ENCODE measurements at places on chromosomes 16 and 17.

GRCh38 chr17:44919411-44919810, 4.1 kb upstream of the GFAP start:
- no peak for DNase-seq

DNA sequence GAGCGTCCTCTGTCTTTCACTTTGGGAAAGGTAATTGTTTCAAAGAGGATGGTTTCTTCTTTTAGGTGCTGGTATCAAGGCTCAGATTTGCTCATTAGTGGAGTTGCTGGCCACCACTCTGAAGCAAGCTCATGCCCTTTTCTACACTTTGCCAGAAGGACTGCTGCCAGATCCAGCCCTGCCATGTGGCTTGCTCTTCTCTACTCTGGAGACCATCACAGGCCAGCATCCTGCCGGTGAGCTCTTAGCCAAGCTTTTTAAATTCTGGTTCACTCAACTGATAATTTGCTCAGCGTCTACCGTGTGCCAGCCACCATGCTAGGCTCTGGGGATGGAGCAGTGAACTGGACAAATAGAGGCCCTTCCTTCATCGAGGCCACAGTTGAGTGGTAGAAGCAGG, 4.3 kb downstream of the COG1 start:
- DNase-seq = no peak

- no peak for DNase-seq
Measured at GRCh38 chr17:16371742-16372141, 9.1 kb upstream of the UBB start.

DNA sequence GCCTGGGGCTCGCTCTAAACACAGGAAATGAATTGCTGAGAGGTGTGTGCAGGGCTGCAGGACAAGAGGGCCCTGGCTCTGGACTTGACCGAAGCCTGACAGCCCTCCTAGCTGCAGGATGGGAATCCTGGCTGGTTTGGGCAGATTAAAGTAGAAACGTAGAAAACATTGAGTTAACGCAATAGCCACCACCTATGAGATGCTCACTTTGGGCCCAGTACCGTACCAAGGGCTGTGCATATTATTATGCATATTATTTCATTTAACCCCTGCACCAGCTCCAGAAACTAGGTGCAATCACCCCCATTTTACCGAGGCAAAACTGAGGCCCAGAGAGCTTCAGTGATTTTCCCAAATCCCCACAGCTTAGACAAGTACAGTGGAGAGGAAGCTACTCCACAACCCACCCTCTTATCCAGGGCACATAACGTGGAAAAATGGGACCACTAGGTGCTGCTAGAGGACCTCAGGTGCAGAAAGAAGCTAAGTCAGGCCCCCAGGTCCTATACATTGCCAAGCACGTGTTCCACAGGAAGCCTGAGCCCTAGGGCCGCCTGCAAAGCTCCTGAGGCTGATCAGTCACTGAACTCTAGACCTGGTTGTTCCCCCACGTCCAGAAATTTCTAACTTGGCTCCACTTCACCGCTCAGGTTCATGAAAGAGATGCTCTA, 79.2 kb downstream of the MYH11 start:
- DNase-seq = no peak

DNA sequence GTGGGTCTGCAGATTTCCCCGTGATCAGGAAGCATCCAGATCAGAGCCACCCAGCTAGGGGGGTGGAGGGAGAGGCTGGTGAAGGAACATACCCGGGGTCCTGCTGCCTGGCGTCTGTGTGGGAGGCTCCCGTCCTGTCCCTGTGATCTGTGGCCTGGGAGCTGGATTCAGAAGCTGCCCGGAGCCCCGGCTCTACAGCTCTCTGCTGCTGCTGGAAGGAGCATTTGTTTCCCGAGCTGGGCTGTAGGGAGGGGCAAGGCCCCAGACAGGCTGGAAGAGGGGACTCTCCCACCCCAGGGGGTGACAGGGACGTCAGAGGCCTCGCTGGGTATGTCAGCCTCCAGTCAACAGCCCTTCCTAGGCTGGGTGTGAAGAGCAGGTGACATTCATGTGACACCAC, 10.2 kb downstream of the SOX8 start:
- DNase-seq = no peak

DNA sequence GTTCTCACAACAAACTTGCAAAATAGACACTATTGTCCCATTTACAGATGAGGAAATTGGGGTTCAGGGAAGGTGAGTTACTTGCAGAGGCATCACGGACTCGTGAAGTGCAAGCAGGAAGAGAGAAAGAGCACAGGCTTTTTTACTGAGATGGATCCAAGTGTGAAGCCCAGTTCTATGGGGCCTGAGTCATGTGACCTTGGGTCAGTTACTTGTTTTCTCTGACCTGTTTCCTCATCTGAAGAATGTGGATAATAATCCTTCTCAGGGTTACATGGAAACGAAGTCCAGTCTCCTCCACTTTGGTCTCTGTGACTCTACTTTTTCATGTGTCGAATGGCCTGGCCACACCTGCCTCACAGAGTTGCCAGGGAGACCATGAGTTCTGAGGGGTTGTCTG, 134.4 kb downstream of the SPACA3 start:
- DNase-seq = no peak

GRCh38 chr16:84739349-84740124, 39.7 kb downstream of the USP10 start:
- no peak for DNase-seq

- DNase-seq = no peak
Measured at GRCh38 chr16:53337294-53337693, 97.0 kb upstream of the RBL2 start.

DNA sequence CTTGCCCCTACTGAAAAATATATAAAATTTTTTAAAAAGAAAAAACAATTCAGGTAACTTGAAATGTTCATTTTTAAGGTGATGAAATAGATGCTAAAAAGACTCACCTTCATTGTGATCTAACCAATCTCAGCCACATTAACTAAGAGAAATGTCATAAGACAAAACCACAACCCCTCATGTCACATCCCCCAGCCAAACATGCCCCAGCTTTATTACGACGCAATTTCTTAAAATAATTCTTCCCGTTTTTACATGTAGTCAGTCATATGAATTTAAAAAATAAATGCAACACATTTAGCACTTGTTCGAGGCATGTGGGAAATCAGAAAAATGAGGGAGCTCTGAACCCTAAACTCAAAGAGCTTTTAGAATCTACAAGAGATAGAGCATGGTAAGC, 9.5 kb downstream of the AMFR start:
- no peak for DNase-seq

DNA sequence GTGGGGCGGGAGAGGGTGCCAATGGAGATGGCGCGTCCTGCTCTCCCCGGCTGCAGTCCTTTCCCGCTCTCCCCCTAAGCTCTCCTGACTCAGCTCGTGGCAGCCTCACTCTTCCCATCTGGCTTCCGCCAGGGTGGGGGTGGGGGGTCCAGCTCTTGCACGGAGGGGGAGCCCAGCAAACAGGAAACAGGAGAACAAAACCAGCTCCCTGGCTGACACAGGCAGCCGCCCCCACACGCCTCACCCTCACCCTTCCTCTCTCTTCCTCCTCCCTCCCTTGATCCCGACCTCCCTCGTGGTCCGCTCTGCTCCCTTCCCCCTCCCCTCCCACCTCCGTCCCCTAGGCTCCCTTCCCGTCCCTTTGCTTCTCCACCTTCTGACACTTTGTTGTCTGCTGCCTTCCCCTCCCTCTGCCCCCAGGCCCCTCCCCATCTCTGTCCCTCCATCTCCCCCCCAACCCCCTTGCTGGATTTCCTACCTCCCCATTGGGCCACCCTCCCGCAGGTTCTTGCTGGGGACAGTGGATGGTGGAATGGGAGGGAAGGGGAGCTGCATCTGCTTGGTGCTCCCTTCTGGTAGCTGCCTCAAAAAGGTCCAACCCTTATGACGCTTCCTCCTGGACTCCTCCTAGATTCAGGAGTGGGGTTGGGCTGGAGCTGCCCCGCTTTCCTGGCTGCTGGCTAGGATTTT, 23.7 kb downstream of the ARHGAP23 start:
- no peak for DNase-seq

- no peak for DNase-seq
Measured at GRCh38 chr16:61842666-61843065, 193.6 kb downstream of the CDH8 start.

- no peak for DNase-seq
Measured at GRCh38 chr16:12729448-12729847, 74.2 kb downstream of the CPPED1 start.

DNA sequence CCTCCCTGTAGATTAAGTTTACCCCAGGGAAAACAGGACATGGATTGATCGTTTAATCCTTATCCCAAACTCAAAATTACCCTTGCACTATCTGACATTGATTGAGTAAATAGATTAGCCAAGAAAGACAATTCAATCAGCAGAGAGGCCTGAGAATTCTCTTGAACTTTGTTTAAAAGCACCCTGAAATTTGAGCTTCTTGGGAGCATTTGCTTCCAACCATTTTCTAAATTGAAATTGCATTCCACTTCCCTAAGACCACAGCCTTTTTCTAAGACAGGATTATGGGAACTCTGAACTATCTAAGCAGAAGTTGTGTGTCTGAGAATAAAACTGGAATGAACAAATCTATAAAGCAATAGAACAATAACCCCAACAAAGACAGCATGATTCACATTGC, 76.6 kb upstream of the TNRC6A start:
- DNase-seq = no peak

DNA sequence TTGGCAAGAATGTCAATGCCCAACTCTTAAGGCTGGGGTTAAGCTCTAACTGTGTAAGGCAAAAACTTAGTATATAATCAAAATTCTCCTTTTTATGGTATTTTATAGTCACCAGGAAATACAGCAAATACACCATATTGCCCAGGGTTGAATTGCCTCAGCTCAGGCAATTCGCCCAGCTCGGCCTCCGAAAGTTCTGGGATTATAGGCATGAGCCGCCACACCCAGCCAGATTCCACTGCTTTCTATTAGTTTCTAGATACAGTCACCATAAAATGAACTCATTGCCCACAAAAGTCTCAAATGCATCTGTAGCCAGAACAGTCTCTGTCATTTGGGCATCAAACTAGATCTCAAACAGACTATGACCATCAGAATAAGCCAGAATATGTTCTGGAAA, 238.7 kb upstream of the TOX3 start:
- no peak for DNase-seq

- no peak for DNase-seq
Measured at GRCh38 chr17:28540231-28540630, 12.2 kb downstream of the UNC119 start.

GRCh38 chr16:80792031-80792430, 12.4 kb downstream of the CDYL2 start:
- no peak for DNase-seq

DNA sequence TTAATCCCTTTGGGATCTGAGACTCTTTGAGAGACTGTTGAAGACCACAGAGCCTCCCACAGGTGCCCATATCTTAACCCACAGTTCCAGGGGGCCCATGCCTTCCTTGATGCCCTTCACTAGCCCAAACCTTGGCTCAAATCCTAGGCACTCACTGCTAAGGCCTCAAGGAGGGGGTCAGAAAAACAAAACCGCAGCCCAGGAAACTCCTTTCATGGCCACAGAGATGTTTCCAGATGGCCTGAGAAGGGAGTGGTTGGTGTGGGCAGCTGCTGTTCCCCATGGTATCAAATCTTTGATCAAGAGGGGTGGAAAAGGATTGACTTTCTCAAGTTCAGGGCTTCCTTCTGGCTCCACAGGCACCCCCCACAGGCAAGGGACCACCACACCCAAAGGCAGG, 44.7 kb downstream of the CDH1 start:
- DNase-seq = no peak

- no peak for DNase-seq
Measured at GRCh38 chr17:45414990-45415881, 17.4 kb downstream of the ARHGAP27 start.

DNA sequence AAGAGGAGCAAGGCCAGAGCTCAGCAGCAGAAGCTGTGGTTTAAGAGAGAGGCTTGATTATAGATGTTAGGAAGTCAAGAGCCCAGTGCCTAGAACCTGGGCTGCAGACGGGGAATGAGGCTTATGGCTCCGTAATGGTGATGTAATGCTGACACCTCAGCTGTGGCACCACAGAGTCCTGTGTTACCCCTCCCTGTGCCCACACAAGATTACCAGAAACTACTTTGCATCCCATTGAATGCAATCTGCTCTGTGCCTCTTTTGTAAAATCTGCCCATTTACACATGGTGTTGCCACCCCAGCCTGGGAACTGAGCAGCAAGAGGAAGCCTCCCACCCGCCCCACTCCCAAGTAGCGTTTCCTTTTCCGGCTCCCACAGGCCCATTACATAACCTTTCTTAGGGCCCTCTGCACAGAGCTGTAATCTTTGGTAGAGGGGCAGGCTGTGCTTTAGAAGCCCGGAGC, 57.0 kb downstream of the PITPNC1 start:
- DNase-seq = no peak

DNA sequence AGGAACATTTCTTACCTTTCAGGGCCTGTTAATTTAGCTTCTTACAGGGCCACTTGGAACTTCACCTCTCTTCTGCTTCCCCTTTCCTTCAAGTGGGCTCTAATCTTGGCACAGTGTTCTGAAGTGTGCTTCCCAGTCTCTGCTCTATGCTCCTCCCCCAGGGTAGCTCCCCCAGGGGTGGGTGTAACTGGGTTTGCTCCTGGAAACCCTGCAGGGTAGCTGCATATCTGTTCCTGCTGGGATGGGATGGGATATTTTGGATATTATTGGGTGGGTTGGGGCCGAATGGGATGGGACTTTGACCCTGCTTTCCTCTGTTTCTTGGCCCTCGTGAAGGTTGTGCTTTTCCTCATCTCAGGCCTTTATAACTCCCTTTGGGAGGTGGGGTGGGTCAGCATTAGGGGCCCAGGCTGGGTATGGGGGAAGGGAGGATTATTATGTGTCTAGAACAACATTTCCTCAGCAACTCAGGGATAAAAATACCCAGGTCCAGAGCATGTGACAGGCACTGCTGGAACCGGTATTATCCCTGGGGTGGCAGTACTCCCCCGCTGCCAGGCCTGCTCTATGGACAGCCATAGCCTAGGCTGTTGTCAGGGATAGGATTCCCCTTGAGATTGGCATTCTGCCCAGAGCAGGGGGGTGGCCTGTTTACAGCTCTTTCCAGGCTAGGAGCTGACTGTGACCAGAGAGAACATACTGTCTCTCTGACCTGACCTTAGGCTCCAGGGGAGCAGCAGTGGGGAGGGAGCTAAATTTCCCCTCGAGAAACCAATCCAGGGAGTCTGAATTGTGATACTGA, 5.0 kb downstream of the NFE2L1 start:
- DNase-seq = no peak

GRCh38 chr16:54228325-54228724, 58.3 kb downstream of the IRX3 start:
- no peak for DNase-seq

GRCh38 chr17:32519228-32520103, 32.7 kb downstream of the CDK5R1 start:
- no peak for DNase-seq

GRCh38 chr16:30139583-30140481, 16.8 kb upstream of the MAPK3 start:
- DNase-seq = no peak

DNA sequence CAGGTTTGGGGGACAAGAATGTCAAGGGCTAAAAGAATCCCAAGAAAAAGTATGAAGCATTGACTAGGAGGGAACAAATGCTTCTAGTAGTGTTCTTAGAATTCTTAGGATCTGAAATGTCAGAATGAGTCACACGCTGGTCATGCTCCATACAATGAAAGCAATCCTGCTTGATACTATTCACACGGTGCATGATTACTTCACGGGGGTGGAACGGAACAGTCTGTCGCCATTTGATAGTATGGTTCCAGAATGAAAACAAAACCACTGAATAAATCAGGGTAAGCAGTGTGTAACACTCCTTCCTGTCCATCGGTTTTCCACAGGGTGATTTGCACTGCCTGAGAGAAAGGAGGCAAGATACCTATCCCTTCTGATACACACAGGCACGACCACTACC, 22.9 kb upstream of the YWHAE start:
- DNase-seq = no peak

Data from activated CD4-positive, alpha-beta T cell treated with anti-CD3 and anti-CD28 coated beads, Interleukin-2, amount 50 U/mL, for 24 hours (primary cell).